ENCODE measurements at places on chromosomes 3 and 15.

- DNase-seq = peak; percentile 68
These were observed 107.8 kb downstream of the MYRIP start for GRCh38 chr3:39917065-39917773.

DNA sequence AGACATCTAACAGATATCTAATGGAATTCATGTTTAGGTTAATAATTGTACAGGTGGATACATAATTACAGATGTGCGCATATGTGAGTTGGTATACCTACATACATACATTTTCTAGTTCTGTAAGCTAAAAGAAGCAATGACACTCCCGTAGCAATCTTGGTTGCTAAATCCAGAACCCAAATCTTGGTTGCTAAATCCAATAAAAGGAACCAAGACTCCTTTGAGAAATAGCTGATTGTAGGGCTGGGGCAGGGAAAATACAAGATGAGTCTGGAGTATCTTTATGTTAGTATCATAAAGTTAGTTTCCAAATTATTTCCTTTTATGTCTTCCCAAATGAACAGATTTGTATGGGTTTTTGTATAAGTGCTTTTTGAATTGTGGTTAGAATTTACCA lies 135.2 kb downstream of the TMCC1 start:
- DNase-seq = no peak

DNA sequence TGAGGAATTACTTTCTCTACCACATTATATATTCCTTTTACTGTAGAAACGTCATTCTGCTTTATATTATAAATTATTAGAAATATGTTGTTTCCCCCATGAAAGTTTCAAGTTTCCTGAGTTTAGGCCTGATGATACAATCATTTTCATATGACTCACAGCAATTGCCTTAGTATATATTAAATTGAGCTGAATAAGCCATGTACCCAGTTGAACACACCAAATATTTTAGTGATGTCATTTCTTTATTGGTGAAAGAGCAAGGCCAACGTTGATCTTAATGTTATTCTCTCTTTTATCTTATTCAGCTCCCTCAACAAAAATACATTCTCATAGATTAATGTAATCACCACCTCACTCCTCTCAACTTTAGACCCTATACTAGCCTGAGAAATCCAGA lies 30.8 kb downstream of the B3GNT5 start:
- no peak for DNase-seq

- peak; percentile 33 for DNase-seq
These were observed 87.6 kb upstream of the SOX2 start for GRCh38 chr3:181623924-181624694.

Measured in renal pelvis (tissue), 12 donors.